Stimulated activated CD8-positive, alpha-beta memory T cell treated with anti-CD3 and anti-CD28 coated beads, Interleukin-4, amount 100 ng/mL, for 1 hour (primary cell): ENCODE measurements at places on chromosomes 6 and 20.

DNA sequence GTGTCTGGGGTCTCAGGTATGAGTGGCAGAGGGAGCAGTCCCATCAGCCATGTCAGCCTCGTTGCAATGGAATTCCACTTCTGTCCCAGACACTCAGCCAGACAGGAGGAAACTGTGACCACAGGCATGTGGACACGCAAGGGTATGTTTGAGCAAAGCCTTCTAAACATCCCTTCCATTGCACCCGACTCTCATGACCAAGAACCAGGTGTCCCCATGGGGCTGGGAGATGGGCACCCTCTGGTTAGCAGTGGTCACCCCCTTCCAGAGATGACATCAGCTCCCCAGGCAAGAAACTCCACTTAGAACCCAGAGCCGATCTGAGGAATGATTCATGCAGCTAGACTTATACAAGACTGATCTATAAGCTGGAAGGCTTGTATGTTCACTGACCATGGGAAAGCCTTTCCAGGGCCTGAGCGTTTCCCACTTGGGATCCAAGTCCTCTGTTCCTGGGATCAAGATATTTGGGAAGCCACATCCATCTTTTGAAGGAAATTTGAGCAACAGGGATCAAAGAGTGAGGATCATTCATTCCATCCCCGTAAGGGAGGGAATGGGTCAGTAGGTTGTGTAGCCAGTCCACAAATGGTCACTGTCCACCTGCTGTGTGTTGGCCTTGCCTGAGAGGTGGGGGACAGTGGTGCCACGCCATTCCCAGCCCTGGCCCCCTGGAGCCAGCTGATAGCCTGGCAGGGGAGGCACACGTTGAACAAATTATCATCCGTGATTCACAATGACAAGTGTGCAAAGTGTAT is 3.9 kb upstream of the MRGBP start:
- DNase-seq: no peak

DNA sequence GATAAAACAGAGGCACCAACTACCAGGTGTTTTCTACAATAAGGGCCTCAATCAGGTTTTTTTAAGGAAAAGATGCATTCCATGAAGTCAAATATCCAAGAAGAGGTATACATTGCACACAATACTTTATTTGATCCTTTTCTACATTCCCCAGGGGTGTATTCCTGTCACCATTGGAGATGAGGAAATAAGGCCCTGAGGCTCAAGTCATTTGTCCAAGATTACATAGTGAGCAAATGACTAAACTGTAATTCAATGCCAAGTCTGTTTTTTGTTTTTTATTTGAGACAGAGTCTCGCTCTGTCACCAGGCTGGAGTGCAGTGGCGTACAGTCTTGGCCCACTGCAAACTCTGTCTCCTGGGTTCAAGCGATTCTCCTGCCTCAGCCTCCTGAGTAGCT is 69.2 kb upstream of the CDYL start:
- no peak for DNase-seq

GRCh38 chr6:26092443-26092842 is 5.2 kb downstream of the HFE start:
- no peak for DNase-seq

DNA sequence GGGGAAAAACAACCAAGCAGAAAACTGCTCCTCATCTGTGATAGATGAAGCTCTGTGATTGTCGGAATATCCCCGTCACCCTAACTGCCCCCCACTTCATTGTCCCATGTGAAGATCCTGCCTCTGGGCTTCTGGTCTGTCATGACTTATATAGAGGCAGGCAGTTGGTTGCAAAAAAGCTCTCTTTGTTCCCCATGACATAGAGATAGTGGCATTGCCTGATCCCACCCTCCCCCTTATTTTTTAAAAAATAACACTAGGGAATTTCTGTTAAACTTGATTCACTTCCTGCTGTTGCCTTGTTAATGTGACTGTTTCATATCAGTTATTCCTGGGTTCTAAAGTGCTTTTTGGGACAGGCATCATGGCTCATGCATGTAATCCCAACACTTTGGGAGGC is 203.1 kb downstream of the JARID2 start:
- DNase-seq: no peak

GRCh38 chr20:39909447-39909846 is 779.6 kb downstream of the MAFB start:
- DNase-seq: no peak

GRCh38 chr6:119273272-119274196 is 76.0 kb downstream of the MAN1A1 start:
- DNase-seq: no peak

DNA sequence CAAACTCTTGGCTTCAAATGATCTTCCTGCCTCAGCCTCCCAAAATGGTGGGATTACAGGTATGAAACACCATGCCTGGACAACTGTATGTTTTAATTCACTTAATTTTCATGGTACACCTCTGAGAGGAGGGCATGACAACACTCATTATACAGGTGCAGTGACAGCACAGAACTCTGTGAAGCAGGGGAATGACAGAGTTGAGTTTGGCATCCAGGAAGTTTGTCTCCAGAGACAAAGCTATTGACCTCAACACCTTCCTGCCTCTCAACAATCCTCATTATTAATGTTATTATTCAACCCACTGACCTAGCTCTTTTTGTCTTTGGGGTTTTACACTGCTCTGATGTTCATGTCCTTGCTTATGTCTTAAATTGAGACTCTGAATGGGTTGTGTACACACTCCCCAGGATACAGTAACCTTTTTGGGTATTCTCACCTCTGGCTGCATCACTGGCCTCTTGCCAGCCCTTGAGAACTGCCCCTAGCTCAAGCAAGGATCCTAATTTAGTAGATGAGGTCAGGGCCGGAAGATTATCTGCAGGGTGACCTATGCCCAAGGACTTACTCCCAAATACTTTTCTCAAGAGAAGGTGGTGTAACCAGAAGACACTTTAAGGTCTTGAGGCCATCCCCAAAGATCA is 13.0 kb upstream of the IER3 start:
- no peak for DNase-seq

- no peak for DNase-seq
Measured at GRCh38 chr20:62764156-62764935, 31.9 kb upstream of the MRGBP start.

DNA sequence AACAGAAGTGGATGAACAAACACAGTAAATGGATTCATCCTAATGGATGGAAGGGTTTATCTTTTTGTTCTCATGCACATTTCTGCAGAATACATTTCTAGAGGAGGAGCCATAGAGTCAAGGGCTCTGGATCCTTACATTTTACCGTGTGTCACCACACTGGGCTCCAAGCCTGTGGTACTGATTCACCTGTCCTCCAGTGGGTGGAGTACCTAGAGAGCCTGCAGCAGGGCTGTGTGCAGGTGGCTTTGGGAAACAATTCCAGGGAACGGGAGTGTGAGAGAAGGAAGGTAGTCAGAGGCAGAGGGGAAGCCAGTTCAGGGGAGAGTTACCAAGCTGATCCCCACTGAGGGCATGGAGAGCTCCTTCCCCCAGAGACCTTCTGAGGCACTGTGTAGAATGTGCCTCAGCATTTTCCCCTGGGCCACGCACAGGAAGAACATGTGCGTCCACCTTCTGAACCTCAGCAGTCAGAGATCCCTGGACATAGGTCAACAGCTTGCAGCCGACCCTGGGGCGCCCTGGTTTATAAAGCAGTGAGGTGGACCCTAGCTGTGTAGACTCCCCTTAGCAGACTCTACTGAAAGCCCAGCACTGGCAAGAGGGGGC is 85.3 kb upstream of the SLC22A23 start:
- no peak for DNase-seq

GRCh38 chr6:26202201-26202611 is 115.0 kb downstream of the HFE start:
- no peak for DNase-seq

GRCh38 chr6:133407320-133408100 is 166.4 kb downstream of the EYA4 start:
- no peak for DNase-seq

- DNase-seq: no peak
Measured at GRCh38 chr6:156057869-156058268, 602.2 kb upstream of the NOX3 start.

- DNase-seq: no peak
Measured at GRCh38 chr6:48474136-48474535, 363.1 kb upstream of the PTCHD4 start.

DNA sequence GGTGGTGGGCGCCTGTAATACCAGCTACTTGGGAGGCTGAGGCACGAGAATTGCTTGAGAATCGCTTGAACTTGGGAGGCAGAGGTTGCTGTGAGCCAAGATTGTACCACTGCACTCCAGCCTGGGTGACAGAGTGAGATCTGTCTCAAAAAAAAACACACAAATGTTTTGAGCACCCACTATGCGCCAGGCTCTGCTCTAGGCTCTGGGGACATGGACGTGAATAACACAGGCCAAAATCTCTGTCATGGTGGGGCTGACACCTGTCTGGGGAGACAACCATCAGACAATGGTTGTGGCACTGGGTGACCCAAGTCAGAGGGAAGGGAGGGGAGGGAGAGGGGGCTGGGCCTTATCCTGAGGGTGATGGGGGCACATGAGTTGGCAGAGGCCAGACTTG is 62.7 kb downstream of the UBE2V1 start:
- DNase-seq: no peak

DNA sequence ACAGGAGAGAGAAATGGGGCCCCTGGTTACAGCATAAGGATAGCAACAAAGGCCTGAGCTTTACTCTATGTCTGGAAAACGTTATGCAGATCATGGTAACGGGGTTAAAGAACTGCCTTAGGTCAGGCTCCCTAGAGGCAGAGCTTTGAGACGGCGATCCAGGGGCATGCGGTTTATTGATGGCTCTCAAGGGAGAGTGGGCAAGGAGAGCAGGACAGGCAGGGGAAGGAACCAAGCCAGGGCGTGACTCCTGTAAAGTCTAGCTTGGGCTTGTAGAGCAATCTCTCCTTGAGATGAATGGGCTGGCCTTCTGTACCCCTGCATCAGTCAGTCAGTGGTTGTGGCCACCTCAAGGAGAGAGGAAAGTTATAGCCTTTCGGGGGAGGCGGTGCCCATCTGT is 12.5 kb upstream of the FERMT1 start:
- DNase-seq: no peak

- DNase-seq: no peak
Measured at GRCh38 chr6:28693751-28694443, 168.2 kb downstream of the GPX5 start.

DNA sequence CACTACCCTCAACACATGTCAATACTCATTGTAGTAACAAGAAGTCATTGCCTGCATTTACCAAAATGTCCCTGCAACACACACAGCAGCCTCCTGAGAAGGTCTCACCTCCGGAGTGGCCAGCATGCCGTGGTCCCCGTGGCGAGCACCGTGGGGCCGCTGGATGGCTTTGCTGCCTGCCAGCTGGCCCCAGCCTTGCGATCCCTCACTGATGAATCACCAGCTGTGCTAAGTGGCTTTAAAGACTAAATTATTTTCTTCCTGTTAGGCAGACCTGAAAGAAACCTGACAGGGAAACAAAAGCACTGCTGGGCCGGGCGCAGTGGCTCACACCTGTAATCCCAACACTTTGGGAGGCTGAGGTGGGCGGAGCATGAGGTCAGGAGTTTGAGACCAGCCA is 306.7 kb downstream of the CDH4 start:
- no peak for DNase-seq

DNA sequence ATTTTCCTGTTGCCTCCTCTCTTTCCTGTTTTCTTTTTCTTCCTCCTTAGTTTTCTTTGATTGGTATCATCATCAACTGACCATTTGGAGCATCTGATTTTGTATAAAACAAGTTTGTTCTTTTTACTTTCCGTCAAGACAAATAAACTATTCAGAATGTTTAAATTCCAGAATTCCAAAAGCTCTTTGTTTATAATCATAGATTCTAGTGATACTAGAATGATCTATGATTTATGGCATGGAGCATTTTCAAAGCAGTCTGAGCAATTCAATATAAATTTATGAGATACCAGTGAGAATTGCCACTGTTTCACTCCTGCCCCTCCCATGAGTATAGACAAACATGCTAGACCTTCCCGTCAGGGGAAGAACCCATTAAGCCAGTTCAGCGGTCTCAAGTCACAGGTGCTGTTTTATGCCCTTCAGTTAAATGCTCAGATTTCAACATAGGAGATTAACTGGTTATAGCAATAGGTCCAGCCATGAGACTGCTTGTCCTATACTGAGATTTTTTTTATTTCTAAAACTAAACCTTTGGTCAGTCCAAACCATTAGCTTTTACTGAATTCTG is 60.7 kb downstream of the GRIK2 start:
- no peak for DNase-seq

DNA sequence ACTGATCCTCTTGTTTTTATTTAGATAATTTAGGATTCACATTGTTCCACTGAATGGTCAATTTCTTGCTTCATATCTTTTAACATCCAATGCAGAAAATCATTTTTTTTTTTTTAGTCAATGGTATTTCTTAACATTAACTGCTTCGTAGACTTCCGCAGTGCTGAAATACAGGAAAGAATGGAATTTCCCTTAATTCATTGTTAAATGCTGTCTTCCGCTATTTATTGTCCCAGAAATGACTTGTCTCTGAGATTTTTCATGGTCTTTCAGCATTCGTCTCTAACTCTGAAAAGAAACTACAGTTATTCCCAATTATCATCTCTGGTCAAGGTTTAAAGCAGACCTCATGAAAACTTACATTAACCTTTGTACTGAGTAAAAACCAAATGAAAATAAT is 1029.1 kb upstream of the MANEA start:
- no peak for DNase-seq

- DNase-seq: no peak
Measured at GRCh38 chr6:101666256-101666655, 272.7 kb downstream of the GRIK2 start.

DNA sequence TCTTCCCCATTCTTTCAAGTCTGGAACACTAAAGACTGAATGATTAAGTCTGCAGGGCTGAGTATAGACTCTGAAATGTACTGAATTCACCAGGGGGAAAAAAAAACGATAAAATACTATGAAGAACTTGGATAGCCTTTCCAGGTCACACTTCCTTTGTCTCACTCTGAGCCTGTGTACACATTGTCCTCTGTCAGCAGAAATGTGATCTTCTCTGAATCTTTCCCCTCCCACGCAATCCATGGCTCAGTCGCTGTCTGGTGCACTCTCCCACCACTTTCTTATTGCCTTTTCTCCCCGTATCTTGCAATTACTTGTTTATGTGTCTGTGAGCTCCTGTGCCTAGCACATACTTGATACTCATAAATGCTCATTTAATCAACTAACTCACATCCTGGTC is 212.6 kb upstream of the RSPO3 start:
- DNase-seq: no peak

DNA sequence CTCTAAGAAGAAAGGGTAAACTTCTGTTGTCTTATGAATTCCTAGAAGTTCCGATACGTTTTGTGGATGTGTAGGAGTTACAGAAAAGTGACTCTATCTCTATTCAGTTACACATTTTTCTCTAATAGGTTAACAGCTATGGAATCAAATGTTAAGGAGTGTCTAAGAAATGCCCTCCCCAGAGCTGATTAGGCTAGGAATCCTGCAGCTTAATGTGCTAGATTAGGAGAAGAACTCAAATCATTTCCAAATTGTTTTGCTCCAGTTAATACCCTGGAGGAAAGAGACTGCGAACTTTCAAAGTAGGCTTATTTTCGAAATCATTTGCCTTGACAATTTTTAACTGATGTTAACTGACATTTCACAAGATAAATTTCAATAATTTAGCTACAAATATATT is 51.9 kb downstream of the IBTK start:
- no peak for DNase-seq

- DNase-seq: no peak
Measured at GRCh38 chr6:116616737-116617053, 416 bp downstream of the RSPH4A start.
